DMS53 (cell line): ENCODE measurements at places on chromosomes 13 and 19.

GRCh38 chr19:13717194-13717643 is 47.1 kb upstream of the MRI1 start:
- DNase-seq: no peak

DNA sequence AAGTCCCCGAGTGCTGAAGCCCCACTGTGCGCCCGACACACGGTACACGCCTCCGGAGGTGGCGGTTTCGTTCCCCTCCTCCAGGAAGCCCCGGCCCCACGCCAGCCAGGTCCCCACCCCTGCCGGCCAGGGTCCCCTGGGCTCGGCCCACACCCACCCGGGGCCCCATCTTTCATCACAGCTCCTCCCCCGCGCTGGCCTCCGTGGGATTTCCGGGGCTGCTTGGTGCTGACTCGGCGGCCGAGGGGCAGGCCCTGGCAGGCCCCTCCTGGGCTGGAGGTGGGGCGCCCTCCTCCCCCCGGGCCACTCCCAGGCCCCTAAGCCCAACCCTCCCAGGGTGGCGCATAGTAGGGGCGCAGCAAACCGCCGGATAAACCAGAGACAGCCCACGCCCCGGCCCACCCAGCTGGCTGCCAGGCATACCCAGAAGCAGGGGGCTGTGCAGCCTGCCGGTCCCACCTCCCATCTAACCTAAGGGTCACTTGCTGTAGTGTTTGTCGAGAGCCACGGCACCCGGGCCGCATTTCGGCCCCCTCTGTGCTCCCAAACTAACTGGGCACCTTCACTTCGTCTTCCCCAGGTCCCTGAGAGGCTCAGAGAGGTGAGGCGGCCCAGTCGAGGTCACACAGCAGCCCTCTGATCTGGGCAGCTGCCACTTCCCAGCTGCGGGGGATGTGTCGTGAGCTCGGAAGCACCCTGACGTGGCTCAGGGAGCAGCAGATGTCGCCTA is 6.6 kb downstream of the ZBTB7A start:
- no peak for DNase-seq

DNA sequence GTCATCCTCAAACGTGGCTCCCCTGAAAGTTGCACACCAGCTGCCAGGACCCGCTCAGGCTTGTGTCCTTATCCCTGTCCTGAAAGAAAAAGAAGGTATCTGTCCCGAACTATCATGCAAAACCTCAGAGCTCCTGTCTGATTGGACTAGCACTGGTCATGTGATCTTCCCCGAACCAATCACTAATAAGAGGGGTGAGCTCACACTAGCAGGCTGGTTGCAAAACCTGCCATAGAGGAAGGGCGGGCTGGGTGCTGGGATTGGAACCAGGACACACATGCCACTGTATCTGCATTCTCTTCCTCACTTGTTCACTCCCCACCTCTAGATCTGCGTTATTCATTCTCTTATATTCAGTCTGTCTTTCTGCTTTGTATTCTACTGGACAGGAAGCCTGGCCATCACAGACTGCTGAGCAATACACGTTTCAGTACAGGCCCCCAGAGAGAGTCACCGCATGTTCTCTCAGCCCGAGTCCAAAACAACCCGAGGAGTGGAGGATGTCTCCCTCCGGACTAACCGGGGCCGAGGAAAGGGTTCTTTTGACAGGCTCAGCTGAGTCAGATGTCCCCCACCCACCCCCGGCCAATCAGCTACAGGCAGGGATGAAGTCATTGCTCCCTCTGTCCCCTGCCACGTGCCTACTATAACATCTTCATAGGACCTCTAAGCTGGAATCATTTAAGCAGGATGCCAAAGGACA is 97.7 kb downstream of the SIPA1L3 start:
- DNase-seq: peak; percentile 61

- DNase-seq: no peak
Observed at GRCh38 chr19:57083711-57084110, 36.1 kb upstream of the USP29 start.

DNA sequence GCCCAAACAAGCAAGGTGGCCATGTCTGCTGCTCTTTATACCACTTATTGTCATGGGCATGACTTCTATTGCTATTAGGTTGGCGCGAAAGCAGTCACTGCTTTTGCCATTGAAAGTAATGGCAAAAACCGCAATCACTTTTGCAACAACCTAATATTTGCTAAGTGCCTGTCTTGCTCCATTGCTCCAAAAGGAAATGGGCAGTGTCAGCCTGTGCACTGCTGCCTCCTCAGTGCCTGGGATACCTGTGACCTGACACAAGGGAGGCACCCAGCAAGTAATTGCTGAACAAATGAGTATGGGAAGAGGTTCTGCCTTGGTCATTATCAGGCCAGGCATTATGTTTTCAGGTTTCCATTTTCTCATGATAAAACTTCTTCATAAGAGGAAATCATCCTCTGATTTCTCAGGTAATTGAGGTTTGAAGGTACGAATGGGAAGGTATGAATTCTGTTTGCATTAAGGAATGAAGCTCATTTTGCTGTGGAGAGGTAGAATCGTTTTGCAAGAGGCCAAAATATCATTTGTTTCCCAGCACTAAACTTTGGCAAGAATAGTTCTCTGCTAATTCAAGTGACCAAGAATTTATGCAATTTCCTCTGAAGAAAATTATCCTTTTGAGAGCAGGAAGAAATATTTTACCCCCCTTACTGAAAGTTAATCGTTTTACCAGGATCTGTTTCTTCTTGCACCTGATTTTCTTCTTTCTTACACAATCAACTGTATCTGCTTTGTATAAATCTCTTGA is 128.4 kb upstream of the SPRY2 start:
- no peak for DNase-seq

DNA sequence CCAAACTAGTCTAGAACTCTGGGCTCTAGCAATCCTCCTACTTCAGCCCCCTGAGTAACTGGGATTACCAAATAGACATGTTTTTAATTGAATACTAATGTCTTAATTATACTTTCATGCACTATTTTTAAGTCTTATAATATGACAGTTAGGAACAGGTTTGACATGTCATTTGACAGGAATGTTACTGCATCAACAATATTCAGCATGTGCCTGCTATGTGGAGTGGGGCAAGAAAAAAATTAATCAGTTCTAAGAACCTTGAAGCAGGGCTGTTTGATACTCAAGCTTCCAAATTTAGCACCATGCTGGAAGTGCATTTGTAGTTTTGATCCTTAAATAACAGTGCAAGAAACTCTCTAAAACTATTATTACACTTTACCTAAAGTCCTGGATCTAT is 265.3 kb downstream of the MZT1 start:
- DNase-seq: no peak

DNA sequence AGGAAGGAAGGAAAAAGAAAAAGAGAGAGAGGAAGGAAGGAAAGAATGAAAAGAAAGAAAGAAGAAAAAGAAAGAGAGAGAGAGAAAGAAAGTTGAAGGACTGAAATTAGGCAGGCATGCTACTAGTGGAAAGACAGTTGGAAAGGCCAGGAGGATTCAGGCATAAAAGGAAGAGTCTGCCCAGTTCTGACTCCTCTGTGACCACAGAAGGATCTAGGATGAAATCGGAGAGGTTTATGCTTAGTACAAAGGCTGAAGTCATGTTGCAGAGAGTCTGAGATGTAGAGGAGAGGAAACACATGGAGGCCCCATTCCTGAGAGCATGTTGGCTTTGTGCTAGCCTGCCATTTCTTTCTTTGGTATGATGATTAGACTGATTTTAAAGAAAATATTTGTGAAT is 246.5 kb upstream of the ARGLU1 start:
- no peak for DNase-seq

DNA sequence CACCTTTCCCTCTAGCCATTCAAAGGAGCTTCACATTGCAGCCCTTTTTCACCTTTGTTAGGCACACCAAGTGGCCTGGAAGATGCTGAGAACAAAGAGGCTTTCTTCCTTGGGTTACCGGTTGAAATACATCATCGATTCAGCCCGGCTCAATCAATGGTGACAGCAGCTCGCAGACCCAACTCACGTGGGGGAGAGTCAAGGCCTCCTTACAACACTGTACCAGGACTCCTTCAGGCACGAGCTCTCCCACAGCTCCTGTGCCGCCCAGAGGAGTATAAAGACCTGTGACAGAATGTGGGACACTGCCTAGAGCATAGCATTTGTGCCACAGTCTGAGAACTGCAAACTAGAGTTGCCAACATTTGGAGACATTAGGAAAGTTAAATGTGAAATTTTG is 3.9 kb upstream of the LRRC63 start:
- no peak for DNase-seq

- DNase-seq: peak; percentile 95
Observed at GRCh38 chr19:48815870-48816501, 5.2 kb upstream of the BCAT2 start.

- DNase-seq: peak; percentile 93
Observed at GRCh38 chr19:49801966-49802661, 11.0 kb downstream of the FUZ start.

DNA sequence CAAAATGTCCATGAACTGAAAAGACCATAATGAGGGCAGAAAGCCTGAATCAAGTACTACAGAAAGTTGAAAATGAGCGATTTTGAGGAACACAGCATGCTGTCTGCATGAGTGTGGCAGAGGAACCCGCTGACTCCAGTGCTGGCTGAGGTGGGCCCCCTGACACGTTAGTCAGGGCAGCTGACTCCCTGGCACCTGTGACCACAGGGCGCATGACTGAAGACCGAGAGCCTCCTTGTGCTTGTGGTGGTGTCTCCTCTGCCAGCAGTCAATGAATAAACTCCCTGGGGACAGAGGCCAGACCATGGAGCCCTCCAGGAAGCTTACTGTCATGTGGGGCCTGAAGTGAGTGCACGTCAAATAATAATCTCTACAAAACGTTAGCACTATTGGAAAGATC is 38.4 kb upstream of the VSTM2B start:
- no peak for DNase-seq

DNA sequence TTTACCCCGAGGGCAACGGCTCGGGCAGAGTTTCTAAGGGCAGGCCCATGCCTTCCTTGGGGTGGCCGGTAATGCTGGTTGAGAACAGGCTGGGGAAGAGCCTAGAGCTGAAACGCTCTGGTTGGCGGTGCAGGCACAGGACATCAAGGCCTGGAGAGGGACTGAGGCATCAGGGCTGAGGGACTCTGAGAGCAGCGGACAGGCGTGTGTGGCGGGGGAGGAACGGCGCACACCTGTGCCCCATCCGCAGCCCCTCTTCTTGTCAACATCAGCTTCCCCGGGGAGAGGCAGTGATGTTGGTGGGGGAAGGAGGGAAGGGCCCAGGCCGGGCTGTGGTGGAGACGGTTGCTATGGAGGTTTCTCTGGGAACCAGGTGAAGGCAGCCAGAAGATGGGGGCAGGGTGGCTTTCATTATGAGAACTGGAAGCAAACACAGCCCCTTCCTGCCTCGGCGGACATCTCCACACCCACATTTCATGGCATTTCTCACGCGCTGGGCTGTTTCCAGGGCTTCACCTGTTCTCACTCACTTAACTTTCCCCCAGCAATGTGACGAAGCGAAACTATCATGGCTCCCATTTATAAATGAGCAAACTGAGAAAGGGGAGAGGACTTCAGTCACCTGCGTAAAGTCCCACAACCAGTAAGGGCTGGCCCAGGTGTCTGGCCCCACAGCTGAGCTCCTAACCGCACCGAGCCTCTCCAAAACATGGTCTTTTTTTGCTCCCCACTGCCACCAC is 8.2 kb upstream of the ATF5 start:
- DNase-seq: no peak

DNA sequence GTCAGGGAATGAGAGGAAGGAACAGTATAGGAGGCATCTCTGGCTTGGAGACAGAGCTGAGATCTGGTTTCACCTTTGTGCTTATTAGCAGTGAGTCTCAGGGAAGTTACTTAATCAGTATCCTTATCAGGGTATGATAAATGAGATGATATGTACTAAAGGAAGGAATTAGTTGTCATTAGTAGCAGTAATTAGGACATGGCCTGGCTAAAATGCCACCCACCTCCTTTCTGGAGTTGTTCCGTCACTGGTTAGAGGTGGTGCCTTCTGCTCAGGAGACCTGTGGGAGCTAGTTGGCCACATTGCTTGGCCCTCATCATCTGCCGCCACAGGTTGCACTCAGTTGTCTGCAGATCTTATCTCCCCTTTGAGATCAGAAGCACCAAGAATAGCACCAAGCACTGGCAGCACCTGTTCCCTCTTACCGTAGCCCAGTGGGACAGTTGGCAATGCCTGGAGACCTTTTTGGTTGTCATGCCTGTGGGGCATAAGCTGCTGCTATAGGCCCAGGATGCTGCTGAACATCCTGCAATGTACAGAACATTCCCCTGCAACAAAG is 4.7 kb downstream of the GPATCH1 start:
- DNase-seq: no peak

- no peak for DNase-seq
Observed at GRCh38 chr13:20360835-20361412, 128.8 kb upstream of the GJB6 start.

DNA sequence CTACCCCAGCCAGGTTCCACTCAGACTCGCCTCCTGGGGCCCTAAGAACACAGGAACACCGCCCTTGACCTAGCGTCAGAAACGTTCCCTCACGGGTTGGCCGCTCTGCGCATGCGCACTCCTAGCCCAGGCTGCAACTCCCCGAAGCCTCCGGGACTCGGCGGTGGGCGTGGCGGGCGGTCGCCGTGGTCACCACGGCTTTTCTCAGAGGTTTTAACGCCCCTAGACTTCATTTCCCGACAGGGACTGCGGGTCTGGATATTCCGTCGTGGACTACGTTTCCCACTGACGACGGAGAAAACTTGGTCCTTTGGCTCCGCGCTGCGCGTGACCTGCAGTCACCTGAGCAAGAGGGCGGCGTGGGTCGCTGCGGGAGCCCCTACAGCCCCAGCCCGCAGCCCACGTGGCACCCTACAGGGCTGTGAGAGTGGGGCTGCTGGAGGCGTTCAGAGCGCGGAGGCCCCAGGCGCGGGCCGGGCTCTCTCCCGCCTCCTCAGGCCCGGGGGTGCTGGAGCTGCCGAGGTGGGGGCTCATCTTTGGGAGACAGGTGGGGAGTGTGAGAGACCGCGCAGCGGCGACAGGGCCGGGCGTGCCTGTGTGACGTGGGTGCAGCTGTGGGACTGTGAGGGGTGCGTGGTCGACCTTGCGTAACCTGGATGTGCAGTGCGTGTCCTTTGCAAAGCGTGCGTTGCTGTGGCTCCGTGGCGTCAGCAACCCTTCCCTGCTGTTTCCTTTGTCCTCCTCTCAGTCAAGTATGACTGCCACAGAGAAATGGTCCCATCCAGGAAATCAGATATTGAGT is 38.0 kb upstream of the ZNF573 start:
- DNase-seq: peak; percentile 96

DNA sequence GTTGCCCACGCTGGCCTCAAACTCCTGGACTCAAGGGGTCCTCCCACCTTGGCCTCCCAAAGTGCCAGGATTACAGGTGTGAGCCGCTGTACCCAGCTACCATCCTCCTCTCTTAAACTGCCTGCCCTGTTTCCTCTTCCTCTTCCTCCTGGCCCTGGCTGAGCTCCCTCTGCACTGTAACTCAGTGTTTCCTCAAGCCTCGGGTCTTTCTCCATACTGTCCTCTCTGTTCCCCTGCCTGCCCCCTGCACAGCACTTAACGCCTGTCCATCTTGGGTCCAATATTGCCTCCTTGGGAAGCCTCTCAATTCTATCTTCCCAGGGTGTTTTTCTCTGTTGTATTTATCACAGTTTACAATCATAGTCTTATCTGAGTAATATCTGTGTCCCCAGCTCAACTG is 6.1 kb downstream of the LIPE start:
- no peak for DNase-seq

- DNase-seq: no peak
Observed at GRCh38 chr19:42461700-42462324, 19.1 kb upstream of the CXCL17 start.

- DNase-seq: no peak
Observed at GRCh38 chr19:51600940-51601580, 29.1 kb downstream of the SIGLEC5 start.
